Activated naive CD4-positive, alpha-beta T cell treated with anti-CD3 and anti-CD28 coated beads, Interleukin-2, amount 50 U/mL, for 72 hours (primary cell): ENCODE measurements at places on chromosomes 7 and 10. TPM values are rescaled to one million over a fixed set of nuclear protein-coding genes. Genes with fewer than 3 reads are reported as not detected.

DNA sequence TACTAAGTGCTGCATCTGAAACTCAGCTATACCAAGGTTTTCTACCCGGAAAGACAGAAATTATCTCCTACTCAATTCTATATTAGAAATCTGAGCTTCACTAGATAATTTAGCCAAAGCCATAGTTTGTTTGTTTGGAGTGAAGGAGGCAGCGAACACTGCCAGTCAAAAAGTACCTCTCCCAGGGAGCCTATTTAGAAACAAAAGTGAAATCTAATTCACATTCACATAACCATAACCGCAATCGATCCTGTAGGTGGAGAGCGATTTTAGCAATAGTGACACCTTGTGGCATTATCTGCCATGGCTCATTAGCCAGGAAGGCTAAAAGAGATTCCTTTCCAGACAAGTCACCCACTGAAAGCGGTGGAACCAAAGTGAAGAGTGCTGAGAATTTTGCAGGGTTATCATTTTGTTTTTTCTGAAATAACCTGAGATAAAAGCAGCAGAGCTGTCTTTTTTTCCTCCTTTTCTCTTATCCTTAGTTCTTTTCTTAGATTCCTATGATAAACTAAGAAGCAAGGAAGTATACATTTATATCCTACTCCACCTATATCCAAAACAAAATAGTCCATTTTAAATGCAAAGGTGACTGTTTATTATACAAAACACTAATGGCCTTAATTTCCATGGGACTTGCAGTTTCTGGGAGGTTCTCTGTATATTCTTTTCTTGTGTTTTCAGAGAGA, 83.7 kb upstream of the BET1 start:
- DNase-seq, result no peak

DNA sequence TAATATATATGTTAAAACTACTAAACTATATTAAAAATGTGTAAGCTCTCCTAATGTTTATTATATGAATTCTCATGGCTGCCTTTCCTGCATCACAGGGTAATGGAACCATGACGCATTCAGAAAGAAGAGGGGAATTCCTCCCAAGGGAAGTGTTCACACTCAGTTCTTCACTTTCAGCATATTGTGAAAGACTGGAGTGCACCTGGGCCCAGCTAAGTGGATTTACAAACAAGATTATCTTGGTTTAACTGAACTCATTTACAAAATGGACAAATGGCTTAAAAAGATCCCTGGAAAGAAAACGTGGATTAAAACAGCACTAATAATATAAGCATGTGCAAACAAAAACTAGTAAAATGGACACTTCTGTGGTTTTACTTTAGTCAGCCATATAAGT, 149.8 kb downstream of the DOCK4 start:
- no peak for DNase-seq

GRCh38 chr7:135976312-135977006, 700 bp downstream of the MTPN start:
- no peak for DNase-seq

- no peak for DNase-seq
Observed at GRCh38 chr7:154844499-154844898, 158.4 kb downstream of the PAXIP1 start.

- no peak for DNase-seq
Observed at GRCh38 chr10:3265088-3265487, 92.5 kb upstream of the PITRM1 start.

DNA sequence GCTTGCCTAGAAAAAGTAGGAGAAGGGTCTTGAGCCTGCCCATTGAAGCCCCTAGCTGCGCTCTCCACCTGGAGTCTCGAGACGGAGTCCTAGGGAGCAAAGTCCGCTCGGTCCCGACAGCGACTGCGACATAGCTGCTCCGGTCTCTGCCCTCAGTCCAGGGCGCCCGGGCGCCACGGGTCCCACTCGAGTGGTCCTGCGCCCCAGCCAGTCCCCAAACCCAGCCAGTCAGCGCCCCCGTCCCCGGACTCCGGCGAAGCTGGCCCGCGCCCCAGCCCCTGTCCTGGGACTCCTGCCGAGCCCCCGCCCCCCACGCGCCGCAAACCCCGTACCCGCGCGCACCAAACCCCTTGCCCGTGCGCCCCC, 490 bp downstream of the TNS3 start:
- no peak for DNase-seq

- DNase-seq, result no peak
Observed at GRCh38 chr10:3776796-3777571, 8.0 kb downstream of the KLF6 start.

GRCh38 chr7:30308389-30308788, 24.0 kb downstream of the ZNRF2 start:
- no peak for DNase-seq

DNA sequence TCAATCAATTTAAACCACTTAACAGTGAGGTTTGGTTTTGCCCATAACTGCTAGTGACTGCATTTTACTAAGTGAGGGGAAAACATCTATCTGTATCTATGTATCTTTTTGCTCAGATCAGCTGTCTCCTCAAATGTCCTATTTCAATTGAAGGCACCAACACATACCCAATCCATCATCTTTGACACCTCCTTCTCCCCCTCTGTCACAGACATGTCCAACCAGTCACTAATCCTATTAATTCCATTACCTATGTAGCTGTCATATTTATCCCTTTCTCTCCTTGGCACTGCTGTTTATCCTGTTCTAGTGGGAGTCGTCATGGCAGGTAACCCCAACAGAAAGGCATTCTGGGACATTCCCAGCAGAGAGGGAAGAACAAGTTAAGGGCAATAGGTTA, 975.2 kb upstream of the AUTS2 start:
- no peak for DNase-seq

DNA sequence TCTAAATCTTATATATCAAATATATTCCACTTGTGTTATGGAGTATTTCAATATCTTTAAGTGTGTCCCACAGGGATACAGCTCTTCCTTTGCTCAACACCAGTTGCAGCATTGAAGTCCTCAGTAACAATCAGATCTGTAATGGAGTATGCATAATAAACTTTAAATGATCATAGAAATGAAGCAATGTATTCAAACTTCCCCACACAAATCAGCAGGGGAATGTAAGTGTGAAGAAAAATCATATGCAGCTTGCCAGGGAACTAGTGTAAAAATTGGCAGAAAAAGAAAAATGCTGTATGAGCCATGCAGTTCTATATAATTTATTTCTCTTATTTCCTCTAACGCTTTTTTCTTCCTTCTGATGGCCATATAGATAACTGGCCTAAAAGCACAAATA, 444.3 kb upstream of the VSTM2A start:
- DNase-seq, result no peak

- DNase-seq, result no peak
Observed at GRCh38 chr7:139783647-139784385, 6.0 kb upstream of the HIPK2 start.

DNA sequence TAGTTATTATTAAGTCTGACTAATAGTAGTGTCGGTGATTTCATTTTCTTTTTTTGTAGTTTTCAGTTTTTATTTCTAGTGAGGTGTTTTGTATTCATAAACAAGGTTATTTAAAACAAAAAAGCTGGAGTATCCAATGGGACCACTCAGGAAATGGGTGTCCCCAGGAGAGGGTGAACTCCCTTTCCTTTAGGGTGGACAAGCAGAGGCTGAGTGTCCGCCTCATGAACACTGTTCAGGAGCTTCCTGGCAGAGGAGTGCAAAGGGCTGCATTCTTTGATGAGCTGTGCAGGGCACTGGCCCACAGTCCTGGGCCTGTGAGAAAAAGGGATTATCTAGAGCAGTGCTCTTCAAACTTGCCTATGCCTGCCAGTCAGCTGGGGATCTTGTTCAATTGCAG, 56.0 kb downstream of the ADAMTS14 start:
- no peak for DNase-seq

Gene RBP3
- total RNA-seq, result not detected

Gene DENND2A
- total RNA-seq, result not detected

Gene CLDN4
- total RNA-seq, result 0.57 TPM
